Heart left ventricle (tissue), 16 donors: ENCODE measurements at places on chromosomes 16 and 17. TPM values are rescaled to one million over a fixed set of nuclear protein-coding genes. Genes with fewer than 3 reads are reported as not detected.

DNA sequence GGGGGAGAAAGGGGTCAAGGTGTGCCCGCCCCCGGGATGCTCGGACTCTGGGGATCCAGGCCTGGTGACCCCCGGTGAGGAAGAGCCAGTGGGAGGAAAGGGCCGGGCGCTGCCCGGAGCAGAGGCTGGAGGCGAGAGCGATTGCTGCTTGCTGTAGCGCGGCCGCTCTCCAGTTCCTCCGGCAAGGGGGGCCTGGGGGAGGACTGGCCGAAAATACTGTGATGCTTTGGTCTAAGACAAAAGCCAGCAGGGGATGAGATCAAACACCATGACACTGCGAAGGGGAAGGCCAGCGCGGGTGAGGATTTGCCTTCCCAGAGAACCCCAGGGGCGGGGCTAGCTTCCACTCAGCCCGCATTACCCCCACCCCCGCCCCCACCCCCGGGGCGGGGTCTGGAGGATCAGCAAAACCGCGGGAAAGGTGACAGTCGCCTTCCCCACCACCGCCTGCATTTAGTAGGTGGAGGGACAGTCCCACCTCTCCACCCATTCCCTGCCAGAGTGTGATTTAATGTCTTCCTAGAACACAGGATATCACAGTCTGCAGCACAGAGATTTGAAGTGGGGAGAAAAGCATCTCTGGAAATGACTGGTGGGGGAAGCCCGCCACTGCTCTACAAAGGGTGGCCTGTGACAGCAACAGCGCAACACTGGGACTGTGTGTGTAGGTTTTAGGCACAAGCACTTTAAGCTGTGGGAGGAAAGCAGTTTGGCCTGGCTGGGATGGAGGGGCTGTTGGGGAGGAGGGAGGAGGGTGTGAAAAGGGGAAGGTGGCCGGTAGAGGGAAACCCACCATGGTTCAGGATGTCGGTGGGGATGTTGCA is 25.7 kb downstream of the MRC2 start:
- peak; percentile 67 for DNase-seq

GRCh38 chr17:16917671-16918394 is 54.1 kb downstream of the TNFRSF13B start:
- DNase-seq = no peak

- DNase-seq = peak; percentile 94
These were observed at the start of gene SRP68 for GRCh38 chr17:76072148-76072858. SRP68 (minus strand) TSS chr17:76072517; CDS start chr17:76072491, 26 bp downstream.

Gene SMPD3
- total RNA-seq = 0.10 TPM

Gene EIF5A
- 205 TPM for total RNA-seq

Gene COL1A1
- 36.1 TPM for total RNA-seq
